ENCODE measurements at places on chromosomes 1 and 21. TPM values are rescaled to one million over a fixed set of nuclear protein-coding genes. Genes with fewer than 3 reads are reported as not detected.

Gene TINAGL1
- 286 TPM for total RNA-seq

DNA sequence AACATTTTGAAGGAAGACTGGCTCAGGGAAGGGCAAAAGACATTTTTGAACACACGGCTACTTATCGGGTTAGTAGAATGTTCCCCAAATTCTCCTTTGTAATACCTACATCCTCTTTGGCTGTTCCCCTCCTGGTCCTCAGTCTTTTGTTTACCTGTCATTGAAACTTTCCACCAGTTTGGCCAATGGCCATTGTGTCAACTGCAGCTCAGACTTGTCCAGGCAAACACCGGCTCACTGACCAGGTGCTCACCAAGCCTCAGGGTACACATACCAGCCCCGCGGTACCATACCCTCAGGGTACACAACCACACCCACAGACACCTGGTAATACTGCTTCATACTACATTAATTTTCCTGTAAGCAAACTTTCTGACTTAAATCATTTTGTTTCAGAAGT, 84.8 kb upstream of the ZNF648 start:
- DNase-seq = no peak

Gene MYOG
- not detected for total RNA-seq

Gene KRTAP10-7
- not detected for total RNA-seq

DNA sequence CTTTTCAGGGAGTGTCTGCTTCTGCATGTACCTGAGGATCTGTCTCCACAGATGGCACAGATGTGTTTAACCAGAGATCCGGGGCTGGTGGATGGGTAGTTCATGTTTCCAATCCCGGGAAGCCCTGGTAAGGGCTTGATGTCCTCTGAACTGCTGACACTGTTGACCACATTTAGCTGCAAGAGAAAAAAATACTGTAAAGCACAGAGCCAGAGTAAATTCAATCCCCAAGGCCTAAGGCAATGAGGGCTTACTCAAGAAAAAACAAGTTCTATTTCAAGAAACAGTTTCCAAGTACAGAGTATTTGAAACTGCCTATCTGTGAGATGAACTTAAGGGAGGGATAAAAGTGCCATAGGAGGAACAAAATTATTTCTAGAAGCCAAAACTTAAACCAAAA, 25.1 kb downstream of the RXRG start:
- no peak for DNase-seq

DNA sequence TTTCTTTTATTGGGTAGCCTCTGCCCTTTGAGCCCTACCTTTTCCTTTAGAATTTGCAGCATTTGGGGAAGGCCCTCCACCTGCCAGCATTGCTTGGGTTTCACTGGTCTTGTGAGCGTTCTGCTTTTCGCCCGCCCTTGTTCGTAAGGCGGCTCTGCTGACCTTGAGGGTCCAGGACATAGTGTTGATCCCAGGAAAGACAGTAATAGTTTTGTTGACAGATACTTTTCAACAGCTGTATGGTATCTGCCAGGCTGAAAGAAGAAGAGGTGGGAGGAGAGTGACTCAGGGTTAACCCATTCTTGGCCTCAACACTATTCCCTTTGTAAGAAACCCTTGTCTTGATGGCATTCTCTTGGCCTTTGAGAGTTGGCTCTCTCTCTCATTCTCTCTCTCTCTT, 113.4 kb upstream of the SPAG17 start:
- no peak for DNase-seq

Gene DVL1
- total RNA-seq = 56.5 TPM

GRCh38 chr1:230778916-230779590, 31.9 kb downstream of the CAPN9 start:
- no peak for DNase-seq

Gene LHX4
- not detected for total RNA-seq

DNA sequence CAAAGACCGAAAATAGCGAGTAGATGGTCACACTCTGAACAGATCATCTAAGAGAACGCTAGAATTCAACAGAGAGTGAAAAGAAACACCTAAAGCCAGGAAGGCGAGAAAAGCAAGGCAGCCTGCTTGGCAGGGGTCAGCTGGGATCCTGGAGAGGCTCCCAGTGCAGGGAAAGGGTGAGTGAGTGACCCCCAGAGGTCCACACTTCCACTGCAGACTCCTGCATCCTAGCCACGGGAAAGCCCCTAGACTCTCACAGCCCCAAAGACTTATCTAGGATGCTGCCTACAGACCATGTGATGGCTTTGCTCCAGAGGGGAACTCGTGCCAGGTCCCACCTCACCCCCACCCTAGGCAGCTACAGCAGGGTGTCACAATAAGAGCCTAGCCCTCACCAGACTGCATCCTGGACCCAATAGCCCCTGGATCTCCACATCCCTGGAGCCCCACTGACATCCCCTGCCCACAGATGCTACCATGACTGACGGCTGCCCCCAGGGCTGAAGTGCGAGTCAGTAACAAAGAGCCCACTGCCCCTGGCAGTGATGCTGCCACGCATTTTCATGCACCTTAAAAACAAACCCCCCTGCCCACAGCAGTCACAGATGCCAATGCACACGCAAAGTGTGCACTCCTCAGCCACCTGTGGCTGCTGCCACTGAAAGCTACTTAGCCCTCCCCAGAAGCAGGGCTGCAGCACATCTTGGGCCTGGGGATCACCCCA, 62.2 kb downstream of the PSMG1 start:
- no peak for DNase-seq

DNA sequence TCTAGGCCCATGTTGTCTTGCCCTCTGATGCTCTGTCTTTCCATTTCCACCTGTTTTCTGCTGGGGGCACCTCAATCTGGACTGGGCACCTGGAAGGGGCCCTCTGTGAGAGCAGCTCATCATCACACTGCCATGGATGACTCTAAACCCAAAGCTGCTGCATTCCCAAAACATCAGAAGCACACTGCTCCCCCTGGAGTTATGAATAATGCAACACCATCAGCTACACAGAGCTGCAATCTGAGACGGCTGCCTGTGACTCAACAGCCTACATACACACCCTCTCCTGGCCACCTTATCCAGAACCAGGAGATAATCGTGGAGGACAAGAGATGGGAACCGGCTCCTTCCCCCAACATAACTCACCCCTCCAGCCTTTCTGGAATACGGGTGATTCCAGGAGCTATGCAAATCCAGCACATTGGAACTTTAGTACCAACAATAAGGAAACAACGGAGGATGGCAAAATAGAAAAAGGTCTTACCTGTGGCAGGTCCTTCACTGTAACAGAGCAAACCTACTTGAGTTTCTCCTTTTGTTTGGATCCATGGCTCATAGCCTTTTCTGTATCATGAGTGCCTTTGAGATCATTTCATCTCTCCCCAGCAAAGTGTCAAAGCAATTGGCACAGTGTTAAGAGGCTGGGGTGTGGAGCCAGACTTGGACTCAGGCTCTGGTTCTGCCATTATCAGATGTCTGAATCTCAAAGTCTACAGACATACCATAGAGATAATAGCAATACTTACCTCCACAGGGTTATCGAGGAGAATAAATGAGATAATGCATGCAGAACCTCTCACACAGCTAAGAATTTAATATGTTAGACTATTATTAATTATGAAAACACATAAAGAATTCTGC, 29.3 kb downstream of the AK2 start:
- no peak for DNase-seq
